ENCODE measurements at places on chromosomes 11 and 22. TPM values are rescaled to one million over a fixed set of nuclear protein-coding genes. Genes with fewer than 3 reads are reported as not detected.

MS4A6E gene
- 4.8 TPM for total RNA-seq

DKK3 gene
- total RNA-seq: 67.3 TPM

EHF gene
- total RNA-seq: 0.85 TPM

KLHL35 gene
- 1.1 TPM for total RNA-seq

HPX gene
- 1.0 TPM for total RNA-seq

NEFH gene
- total RNA-seq: 1.0 TPM

C11orf24 gene
- total RNA-seq: 30.6 TPM

MED19 gene
- total RNA-seq: 11.7 TPM

CHRM1 gene
- total RNA-seq: not detected

DEFB131B gene
- total RNA-seq: not detected

DNA sequence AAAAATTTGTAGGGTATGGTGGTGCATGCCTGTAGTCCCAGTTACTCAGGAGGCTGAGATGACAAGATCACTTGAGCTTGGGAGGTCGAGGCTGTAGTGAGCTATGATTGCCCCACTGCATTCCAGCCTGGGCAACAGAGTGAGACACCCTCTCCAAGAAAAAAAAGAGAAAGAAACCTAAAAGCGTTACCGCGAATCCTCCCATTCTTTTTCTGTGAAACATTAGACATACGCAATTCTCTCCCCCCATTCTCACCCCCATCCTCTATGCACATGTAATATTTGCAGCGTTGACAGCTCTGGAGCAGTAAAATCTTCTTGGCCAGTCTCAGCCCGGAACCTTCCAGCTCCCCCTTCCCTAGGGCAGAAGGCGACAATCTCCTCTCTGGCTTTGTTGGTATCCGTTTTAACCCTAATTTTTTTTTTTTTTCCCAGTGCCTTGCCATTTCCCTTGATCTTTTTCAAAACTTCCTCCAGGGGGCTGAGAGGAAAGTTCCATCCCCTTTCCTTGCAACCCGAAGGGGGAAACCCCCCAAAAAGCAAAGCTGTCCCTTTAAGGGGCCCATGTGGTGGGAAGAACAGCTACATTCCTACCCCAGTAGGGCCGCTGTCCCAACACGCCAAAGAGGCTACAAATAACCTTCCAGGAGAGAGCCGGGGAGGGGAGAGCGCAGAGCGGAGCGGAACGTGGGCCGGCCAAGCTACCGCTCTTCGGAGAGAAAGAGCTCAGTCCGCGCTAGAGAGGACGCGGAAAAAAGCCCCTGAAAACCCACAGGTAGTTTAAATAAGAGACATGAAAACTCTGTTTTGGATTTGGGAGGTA is 1.9 kb downstream of the LRP4 start:
- no peak for DNase-seq
- H3K4me3 ChIP-seq: peak overlapping the region; percentile 67
- peak overlapping the region; percentile 35 for H3K27ac ChIP-seq
- H3K36me3 ChIP-seq: no peaks in the 10 kb centered on the region

- H3K4me3 ChIP-seq: no peak overlapping the region
- H3K4me1 ChIP-seq: no peaks in the 10 kb centered on the region
- DNase-seq: no peak
- H3K27ac ChIP-seq: no peak overlapping the region
- H3K27me3 ChIP-seq: no peaks in the 10 kb centered on the region
These were observed 61.8 kb downstream of the CYTH4 start for GRCh38 chr22:37343863-37344734.

DNA sequence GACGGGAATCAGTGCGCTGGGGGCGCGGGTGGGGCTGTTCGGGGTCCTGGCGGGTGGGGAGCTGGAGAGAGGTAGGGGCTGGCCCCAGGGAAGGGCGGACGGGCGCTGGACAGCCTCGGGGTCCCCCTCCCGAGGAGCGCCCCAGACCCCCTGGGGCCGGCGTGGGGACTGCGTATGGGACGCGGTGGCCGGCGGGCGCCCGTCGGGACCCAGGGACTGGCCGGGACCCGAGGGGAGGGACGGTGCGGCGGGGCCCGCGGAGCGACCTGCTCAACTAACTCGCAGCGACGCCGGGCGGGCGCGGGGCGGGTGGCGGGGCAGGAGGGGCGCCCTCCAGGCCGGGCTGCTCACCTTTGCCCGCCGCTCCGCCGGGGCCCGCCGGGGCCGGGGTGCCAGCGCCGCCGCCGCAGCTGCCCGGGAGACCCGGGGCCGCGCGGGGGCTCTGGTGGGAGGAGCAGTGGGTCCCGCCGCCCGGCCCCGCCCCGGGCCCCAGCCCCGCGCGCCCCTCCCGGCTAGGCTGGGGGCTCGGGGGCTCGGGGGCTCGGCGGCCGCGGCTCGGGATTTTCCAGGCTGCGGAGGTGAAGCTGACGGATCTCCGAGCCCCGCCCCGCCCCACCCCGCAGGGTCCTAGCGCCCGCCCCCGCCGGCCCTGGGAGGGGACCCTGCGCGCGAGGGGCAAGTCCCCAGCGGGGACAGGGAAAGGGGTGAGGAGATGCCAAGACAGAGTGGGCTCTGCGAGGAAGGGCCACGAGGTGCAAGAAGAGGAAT is 12.3 kb downstream of the STARD10 start:
- peak overlapping the region; percentile 70 for H3K27ac ChIP-seq
- H3K4me1 ChIP-seq: peaks cover 23% of the 10 kb centered on the region
- peak; percentile 89 for DNase-seq
- no peaks in the 10 kb centered on the region for H3K36me3 ChIP-seq

GRCh38 chr11:45768486-45768885 is 36.5 kb upstream of the SLC35C1 start:
- H3K4me1 ChIP-seq: peaks cover 28% of the 10 kb centered on the region
- H3K4me3 ChIP-seq: no peak overlapping the region
- no peak for DNase-seq
- H3K36me3 ChIP-seq: no peaks in the 10 kb centered on the region
- no peaks in the 10 kb centered on the region for H3K27me3 ChIP-seq
- no peak overlapping the region for H3K27ac ChIP-seq

- H3K4me1 ChIP-seq: no peaks in the 10 kb centered on the region
- no peak overlapping the region for H3K27ac ChIP-seq
- DNase-seq: no peak
- H3K27me3 ChIP-seq: no peaks in the 10 kb centered on the region
- no peaks in the 10 kb centered on the region for H3K36me3 ChIP-seq
These were observed 82.3 kb upstream of the TMEM45B start for GRCh38 chr11:129733384-129733783.

GRCh38 chr11:32094923-32095322 is 4.0 kb downstream of the RCN1 start:
- no peak overlapping the region for H3K27ac ChIP-seq
- no peaks in the 10 kb centered on the region for H3K27me3 ChIP-seq
- H3K4me3 ChIP-seq: no peak overlapping the region
- H3K36me3 ChIP-seq: peaks cover 29% of the 10 kb centered on the region

DNA sequence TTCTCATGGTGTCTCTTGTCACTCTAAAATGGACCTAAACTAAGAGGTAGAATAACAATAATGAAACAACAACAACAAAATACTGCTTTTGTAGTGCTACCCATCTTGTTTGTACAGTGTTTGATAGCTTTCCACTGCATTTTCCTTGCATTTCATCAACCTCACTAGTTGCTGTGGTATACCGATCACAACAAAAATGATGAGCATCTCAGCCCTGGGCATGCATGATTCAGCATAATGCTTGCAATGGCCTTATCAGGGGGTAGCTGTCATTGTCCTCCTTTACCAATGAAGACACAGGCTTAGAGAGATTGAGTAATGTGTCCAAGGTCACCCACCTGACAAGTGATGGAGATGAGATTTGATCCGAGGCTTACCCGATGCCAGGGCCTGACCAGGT is 682.5 kb downstream of the NTM start:
- H3K4me1 ChIP-seq: no peaks in the 10 kb centered on the region
- H3K27ac ChIP-seq: no peak overlapping the region
- no peak for DNase-seq

DNA sequence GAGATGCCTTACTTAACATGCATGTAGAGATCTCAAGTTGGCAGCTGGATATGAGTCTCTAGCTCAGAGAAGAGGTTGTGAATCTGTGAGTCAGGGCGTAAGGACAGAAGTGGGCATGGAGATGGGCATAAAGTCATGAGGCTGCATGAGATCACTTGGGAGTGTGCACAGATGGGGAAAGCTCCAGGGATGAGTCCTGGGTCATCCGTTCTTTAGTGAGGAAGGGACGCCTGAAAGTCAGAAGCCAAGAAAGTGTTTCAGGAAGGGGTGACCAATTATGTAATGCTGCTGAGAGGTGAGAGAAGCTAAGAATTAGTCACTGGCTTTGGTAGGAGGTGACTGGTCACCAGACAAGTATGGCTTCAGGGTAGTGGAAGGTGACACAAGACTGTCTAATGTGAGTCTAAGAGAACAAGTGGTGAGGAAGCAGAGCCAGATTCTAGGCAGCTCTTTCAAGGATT is 6.7 kb downstream of the ACP2 start:
- no peak for DNase-seq
- peaks cover 82% of the 10 kb centered on the region for H3K36me3 ChIP-seq
- H3K4me3 ChIP-seq: no peak overlapping the region
- H3K27me3 ChIP-seq: no peaks in the 10 kb centered on the region
- no peak overlapping the region for H3K27ac ChIP-seq

- no peaks in the 10 kb centered on the region for H3K27me3 ChIP-seq
- H3K36me3 ChIP-seq: no peaks in the 10 kb centered on the region
- H3K4me3 ChIP-seq: no peak overlapping the region
- H3K27ac ChIP-seq: no peak overlapping the region
These were observed 10.3 kb downstream of the TTC28 start for GRCh38 chr22:28669387-28669786.

GRCh38 chr11:3867209-3868091 is 12.0 kb downstream of the STIM1 start:
- H3K4me3 ChIP-seq: no peak overlapping the region
- H3K27me3 ChIP-seq: no peaks in the 10 kb centered on the region
- peaks cover 4% of the 10 kb centered on the region for H3K36me3 ChIP-seq
- H3K4me1 ChIP-seq: peaks cover 99% of the 10 kb centered on the region

DNA sequence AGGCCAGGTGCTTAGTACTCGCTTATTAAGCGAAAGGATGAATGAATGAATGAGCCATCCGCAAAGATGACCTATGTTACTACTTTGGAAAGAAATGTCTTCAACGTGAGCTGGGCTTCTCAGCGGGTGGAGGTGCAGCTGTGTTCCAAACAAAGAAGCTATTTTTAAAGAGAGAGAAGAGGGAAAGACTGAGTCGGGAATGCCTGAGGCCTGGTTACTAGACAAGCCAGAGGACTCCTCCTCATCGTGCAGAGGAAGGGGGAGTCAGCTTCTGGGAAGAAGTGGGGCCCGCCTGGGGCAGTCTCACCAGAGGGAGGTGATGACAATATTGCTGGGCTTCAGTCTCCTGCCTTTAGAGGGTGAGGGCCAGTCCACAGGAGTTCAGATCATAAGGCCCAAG is 30.4 kb upstream of the CD5 start:
- H3K36me3 ChIP-seq: no peaks in the 10 kb centered on the region
- no peak overlapping the region for H3K4me3 ChIP-seq
- H3K27me3 ChIP-seq: no peaks in the 10 kb centered on the region

GRCh38 chr22:44972363-44973083 is 37.3 kb downstream of the PHF21B start:
- no peaks in the 10 kb centered on the region for H3K36me3 ChIP-seq
- H3K4me1 ChIP-seq: no peaks in the 10 kb centered on the region
- DNase-seq: no peak
- peaks cover 55% of the 10 kb centered on the region for H3K27me3 ChIP-seq
- H3K4me3 ChIP-seq: no peak overlapping the region
- no peak overlapping the region for H3K27ac ChIP-seq

DNA sequence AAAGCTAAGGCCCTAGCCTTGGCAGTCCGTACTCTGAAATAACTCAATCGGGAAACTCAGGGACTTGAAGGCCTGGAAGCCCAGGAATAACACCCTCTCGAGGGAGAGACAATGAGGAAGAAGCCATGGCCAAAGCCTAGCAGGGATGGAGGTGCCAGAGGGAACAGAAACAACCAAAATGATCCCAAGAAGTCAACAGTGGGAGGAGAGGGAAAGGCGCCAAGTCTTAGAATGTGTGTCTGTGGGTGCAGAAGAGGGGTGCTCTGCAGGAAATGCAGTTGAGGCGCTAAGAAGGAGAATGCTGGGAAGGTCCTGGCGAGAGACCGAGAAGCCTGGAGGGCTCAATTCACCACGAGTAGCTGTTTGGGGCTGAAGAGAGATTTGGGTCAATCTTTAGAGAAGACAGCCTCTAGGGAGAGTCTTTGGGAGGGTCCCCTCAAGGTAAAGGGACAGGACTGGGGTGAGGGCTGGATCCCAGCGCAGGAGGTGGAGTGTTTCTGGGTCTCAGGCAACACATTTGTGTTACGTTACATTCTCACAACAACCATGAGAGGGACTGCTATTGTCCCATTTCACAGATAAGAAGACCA is 760 bp upstream of the MAPK8IP1 start:
- no peaks in the 10 kb centered on the region for H3K27me3 ChIP-seq
- H3K27ac ChIP-seq: no peak overlapping the region
- no peak for DNase-seq
- H3K4me1 ChIP-seq: peaks cover 14% of the 10 kb centered on the region
- H3K36me3 ChIP-seq: peaks cover 24% of the 10 kb centered on the region

DNA sequence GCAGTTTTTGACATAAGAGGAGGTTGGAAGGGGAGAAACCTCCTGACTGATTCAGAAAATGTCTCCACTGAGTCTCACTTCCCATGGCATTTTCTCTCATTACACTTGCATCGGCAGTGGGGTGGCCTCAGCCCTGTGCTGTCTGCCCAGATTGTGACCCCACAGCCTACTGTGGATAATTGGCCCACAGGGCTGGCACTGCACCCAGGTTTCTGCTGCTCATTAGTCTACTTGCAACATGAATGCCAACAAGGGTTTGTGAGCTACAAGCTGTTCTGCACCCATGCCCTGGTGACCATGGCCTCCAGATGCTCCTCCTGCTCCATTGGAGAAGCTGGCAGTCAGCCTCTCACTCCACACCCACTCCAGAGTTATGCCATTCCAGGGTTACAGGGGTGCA is 296.0 kb downstream of the CTTN start:
- no peak overlapping the region for H3K4me3 ChIP-seq
- H3K27me3 ChIP-seq: no peaks in the 10 kb centered on the region
- H3K36me3 ChIP-seq: no peaks in the 10 kb centered on the region
- peak; percentile 37 for DNase-seq

GRCh38 chr11:2120359-2121100 is 18.7 kb downstream of the IGF2 start:
- peaks cover 34% of the 10 kb centered on the region for H3K27me3 ChIP-seq
- peak; percentile 53 for DNase-seq
- no peaks in the 10 kb centered on the region for H3K36me3 ChIP-seq
- H3K4me3 ChIP-seq: no peak overlapping the region
- H3K27ac ChIP-seq: no peak overlapping the region

- no peaks in the 10 kb centered on the region for H3K36me3 ChIP-seq
- no peak overlapping the region for H3K4me3 ChIP-seq
These were observed 36.9 kb upstream of the TMEM123 start for GRCh38 chr11:102489186-102490145.

DNA sequence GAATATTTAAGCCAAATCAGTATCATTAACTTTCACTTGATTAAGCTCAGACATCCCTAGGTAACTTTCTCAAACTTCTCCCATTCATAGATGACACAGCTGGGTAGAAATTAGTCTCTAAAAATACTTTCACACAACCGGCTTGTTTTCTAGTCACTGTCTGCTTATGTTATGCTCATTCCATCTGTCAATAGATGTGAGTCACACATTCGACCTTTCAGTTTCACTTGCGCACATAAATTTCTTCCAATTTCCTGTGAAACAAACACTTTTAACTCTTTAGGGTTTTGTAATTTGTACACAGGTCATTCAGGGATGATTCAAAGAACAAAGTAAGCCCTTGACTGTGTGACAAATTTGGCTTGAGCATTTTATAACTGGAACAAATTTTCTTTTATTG is 723.0 kb downstream of the KCNA4 start:
- no peak overlapping the region for H3K27ac ChIP-seq
- no peak for DNase-seq
- no peaks in the 10 kb centered on the region for H3K4me1 ChIP-seq
- no peak overlapping the region for H3K4me3 ChIP-seq

GRCh38 chr11:45163956-45164575 is 17.6 kb downstream of the PRDM11 start:
- peaks cover 44% of the 10 kb centered on the region for H3K4me1 ChIP-seq
- H3K4me3 ChIP-seq: no peak overlapping the region
- peak; percentile 43 for DNase-seq
- no peaks in the 10 kb centered on the region for H3K36me3 ChIP-seq

Measured in spleen (tissue), 13 donors.